Smooth muscle cell of bladder (primary cell): ENCODE measurements at places on chromosomes 4 and X. TPM values are rescaled to one million over a fixed set of nuclear protein-coding genes. Genes with fewer than 3 reads are reported as not detected.

The PRKG2 gene
- total RNA-seq: 4.6 and 5.7 TPM in 2 replicates

The ITIH6 gene
- not detected in 2 replicates for total RNA-seq

The RRH gene
- total RNA-seq: under 0.01 and 0.09 TPM in 2 replicates

The FGB gene
- not detected in 2 replicates for total RNA-seq

The DDX53 gene
- total RNA-seq: not detected in 2 replicates

The NR0B1 gene
- 0.18 TPM in 1 of 2 replicates, not detected in the other for total RNA-seq

The ENAM gene
- not detected in 2 replicates for total RNA-seq
